Lower leg skin (tissue), 4 donors: ENCODE measurements at places on chromosomes 16 and 17. TPM values are rescaled to one million over a fixed set of nuclear protein-coding genes. Genes with fewer than 3 reads are reported as not detected.

Gene ERBB2
- total RNA-seq: 186 TPM

Gene FAHD1
- total RNA-seq: 89.0 TPM

Gene PRCD
- 0.42 TPM for total RNA-seq

Gene RAMP2
- total RNA-seq: 12.3 TPM

Gene ICAM2
- total RNA-seq: 26.8 TPM

Gene CALB2
- total RNA-seq: 4.1 TPM

Gene ABCA5
- total RNA-seq: 54.1 TPM

Gene BAHCC1
- total RNA-seq: 12.8 TPM

Gene C17orf50
- total RNA-seq: not detected

Gene NLRC5
- total RNA-seq: 33.8 TPM

Gene C1QTNF8
- total RNA-seq: not detected

Gene TBC1D3G
- total RNA-seq: not detected

Gene ZNF232
- total RNA-seq: 8.5 TPM

Gene COQ7
- 11.4 TPM for total RNA-seq

Gene ADAP2
- 13.6 TPM for total RNA-seq

Gene KRTAP2-2
- not detected for total RNA-seq

Gene LITAF
- 54.9 TPM for total RNA-seq
